Right ventricle myocardium inferior (tissue), 1 donor: ENCODE measurements at places on chromosomes 2 and 18.
A peak's percentile ranks its signal among the peaks of the same experiment; 100 is the strongest.

DNA sequence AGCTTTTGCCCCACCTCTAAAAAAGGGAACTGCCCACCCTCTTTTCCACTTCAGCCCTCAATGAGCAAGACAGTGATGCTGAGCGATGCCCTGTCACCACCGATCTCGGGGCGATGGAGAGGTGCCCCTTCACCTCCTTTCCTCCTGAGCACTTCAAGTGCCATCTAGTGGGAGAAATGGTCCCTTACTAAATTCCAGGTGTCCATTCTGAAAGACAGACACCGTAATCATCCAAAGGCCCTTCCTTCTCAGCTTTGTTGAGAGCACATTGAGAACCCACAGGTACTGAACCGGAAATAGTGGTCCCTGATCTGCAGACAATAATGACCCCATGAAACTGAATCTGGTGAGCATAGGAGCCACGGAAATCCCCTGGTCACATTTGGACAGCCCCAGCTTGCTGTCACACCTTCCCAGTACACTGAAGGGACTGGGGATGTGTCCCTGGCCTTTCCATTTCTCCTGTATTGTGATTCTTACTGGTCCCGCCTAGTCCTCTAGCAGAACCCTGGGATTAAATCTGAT lies 38.5 kb downstream of the KCTD18 start:
- DNase-seq = no peak

- DNase-seq = peak; percentile 63
These were observed 70.6 kb upstream of the ITGB6 start for GRCh38 chr2:160270571-160271113.

GRCh38 chr18:64142904-64143303 lies 6.0 kb downstream of the LINC00305 start:
- DNase-seq = no peak

GRCh38 chr2:9150568-9150900 lies 56.1 kb upstream of the ASAP2 start:
- DNase-seq = no peak

- DNase-seq = no peak
These were observed 75.8 kb downstream of the DGKD start for GRCh38 chr2:233430081-233430480.

DNA sequence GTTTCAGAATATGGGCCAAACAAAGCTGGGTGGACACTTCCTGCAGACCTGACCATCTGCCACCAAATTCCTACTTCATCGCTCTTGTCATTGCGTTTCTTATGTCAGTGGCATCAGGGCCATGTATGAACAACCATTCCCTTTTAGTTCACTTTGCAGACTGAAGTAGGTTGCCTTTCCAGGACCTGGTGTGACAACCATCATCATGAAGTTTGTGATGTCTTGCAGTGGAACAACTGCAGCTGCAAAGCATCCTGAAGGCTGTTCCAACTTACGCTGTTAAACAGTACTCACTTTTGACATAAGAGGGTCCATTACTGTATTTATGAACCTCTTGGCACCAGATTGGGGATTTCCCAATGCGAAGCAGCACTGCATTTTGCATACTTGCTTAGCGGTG lies 511.6 kb downstream of the ARHGAP15 start:
- DNase-seq = no peak

GRCh38 chr2:128547667-128548066 lies 229.0 kb upstream of the HS6ST1 start:
- DNase-seq = no peak

DNA sequence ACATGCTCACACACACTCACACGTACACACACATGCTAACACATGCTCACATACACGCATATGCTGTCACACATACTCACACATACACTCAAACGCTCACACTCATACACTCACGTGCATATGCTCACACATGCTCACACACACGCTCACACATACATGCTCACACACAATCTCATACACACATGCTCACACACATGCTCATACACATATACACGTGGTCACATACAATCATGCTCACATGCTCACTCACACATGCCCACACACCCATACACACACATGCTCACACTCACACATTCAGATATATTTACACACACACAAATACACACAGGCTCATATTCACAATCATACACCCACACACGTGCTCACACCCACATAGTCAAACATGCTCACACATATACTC lies 17.5 kb upstream of the SALL3 start:
- DNase-seq = no peak

GRCh38 chr2:179793238-179793637 lies 68.2 kb downstream of the ZNF385B start:
- DNase-seq = no peak

GRCh38 chr2:17935242-17935885 lies 56.9 kb downstream of the KCNS3 start:
- no peak for DNase-seq

DNA sequence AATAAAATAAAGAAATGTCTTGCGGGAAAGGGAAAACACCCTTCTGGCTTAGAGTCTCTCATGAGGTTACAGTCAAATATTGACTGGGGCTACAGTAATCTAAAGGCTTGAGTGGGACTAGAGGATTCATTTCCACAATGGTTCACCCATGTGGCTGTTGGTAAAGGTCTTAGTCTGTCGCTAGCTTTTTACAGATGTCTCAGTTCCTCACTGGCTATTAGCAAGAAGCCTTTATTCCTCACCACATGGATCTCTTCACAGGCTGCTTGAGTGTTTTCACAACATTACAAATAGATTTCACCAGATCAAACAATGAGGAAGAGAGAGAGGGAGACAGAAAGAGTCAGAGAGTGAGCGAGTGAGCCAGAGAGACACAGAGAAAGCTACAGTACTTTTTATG lies 8.3 kb upstream of the ZC3H15 start:
- no peak for DNase-seq

GRCh38 chr2:28164280-28164801 lies 228.3 kb upstream of the FOSL2 start:
- peak; percentile 57 for DNase-seq

GRCh38 chr2:234741976-234742375 lies 209.8 kb upstream of the SH3BP4 start:
- no peak for DNase-seq

DNA sequence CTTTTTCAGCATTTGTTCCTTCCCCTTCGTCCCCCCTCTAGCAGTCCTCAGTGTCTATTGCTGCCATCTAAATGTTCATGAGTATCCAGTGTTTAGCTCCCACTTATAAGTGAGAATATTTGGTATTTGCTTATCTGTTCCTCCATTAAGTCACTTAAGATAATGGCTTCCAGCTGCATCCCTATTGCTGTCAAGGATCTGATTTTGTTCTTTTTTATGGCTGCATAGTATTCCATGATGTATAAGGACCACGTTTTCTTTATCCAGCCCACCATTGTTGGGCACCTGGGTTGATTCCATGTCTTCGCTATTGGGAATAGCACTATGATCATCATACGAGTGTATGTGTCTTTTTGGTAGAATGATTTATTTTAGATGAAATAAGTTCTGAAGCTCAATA lies 166.9 kb upstream of the NCK2 start:
- DNase-seq = no peak

GRCh38 chr18:1018181-1018681 lies 113.6 kb downstream of the ADCYAP1 start:
- no peak for DNase-seq

- DNase-seq = no peak
These were observed 129.5 kb downstream of the RND3 start for GRCh38 chr2:150357770-150358467.

DNA sequence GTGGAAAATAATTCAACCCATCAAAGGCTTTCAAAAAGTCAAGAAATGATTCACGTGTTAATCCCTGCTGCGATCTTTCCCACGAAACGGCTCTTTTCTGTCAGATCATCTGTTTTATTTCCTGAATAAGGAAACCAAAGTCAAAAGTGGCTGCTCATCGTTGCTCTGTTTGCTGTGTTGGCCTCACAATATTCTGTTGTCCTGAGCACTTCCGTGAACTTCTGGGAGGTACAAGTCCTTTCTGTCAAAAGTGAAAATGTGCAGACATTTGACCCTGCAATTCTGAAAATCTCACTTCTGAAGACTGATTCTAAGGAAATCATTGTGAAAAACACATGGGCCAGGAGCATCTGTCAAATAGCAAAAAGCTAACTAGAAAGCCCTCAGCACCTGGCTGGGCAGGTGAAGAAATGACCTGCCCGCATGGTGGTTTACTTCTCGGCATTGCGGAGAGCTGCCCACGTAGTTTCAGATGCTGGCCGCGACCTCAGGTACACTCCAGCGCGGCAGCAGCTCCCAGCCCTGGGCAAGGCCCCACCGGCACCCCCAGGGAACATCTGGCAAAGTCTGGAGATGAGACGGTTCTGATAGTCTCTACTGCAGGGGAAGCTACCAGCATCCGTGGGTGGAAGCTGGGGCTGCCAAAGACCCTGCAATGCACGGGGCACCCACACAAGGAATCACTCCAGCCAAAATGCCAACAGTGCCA lies 31.9 kb upstream of the GPC1 start:
- DNase-seq = peak; percentile 21

GRCh38 chr2:81247648-81248047 lies 943.1 kb upstream of the LRRTM1 start:
- DNase-seq = no peak

- no peak for DNase-seq
These were observed 142.9 kb upstream of the FIGN start for GRCh38 chr2:163878718-163879117.

DNA sequence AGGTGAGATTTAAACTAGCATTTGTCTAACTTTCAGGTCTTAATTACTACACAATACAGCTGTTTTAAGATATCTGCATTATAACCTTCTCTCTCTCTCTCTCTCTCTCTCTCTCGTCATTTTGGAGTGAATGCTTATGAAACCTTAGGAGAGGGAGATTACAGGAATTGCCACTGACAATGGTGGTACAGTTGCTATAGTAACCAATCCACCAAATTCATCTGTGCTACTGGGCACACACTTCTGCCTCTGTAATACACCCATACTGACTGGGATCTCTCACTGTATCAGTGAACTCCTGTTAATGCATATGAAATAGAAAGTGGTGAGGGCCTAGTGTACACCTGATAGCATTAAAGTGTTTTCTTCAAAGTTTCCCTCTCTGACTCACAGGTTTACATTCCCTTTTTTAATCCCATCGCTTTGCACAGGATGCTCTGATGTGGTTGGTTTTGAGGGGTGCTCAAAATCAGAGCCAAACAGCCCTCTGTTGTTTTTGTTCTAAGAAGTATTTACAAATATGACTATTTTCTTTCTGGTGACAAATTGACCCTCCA lies 13.1 kb downstream of the KLHL14 start:
- no peak for DNase-seq

DNA sequence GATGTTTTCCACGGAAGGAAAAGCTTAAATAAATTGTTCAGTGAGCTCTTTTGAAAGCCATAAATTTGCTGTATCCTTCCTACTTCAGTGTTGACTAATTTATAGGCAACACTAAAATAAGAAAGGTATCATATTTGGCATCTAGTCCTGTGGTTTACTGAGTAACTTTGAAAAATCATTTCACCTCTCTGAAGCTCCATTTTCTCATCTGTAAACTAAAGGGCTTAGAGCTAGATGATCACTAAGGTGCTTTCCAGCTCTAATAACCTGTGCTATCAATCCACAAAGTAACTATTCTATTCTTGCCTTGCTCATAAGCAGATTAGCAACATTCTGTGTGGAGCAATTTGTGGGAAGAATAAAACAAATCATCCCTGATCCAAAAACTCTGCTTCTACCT lies 3.6 kb upstream of the MYOM1 start:
- no peak for DNase-seq

DNA sequence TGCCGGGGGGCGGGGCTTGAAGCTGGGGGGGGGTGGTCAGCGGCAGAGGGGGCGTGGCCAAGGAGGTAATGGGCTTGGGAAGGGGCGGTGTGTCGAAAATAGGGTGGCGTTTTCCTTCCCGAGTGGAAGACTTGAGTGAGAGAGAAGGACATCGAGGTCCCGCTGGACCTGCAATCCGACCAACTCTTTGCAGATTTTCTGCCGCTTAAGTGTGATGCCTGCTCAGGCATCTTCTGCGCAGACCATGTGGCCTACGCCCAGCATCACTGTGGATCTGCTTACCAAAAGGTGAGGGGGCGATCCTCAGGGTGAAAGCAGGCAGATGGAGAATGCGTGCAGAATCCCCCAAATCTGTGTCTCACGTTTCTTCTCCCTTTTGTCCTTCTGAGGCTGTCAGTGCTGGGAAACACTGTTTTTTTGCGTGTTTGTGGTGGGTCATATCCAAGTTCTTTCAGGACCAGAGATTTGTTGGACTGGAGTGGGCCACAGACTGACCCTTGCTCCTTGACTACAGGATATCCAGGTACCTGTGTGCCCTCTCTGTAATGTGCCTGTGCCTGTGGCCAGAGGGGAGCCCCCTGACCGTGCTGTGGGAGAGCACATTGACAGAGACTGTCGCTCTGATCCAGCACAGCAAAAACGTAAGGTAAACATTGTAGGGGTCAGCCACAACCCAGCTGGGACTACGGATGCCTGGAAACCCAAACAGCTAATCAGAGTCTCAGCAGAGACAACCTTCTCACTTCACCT lies 727 bp downstream of the ZFAND2B start:
- DNase-seq = no peak

- no peak for DNase-seq
These were observed 131.7 kb upstream of the CREB1 start for GRCh38 chr2:207397917-207398655.

GRCh38 chr18:4040391-4041092 lies 414.6 kb downstream of the DLGAP1 start:
- no peak for DNase-seq

GRCh38 chr2:172865422-172865821 lies 129.8 kb downstream of the RAPGEF4 start:
- DNase-seq = no peak

DNA sequence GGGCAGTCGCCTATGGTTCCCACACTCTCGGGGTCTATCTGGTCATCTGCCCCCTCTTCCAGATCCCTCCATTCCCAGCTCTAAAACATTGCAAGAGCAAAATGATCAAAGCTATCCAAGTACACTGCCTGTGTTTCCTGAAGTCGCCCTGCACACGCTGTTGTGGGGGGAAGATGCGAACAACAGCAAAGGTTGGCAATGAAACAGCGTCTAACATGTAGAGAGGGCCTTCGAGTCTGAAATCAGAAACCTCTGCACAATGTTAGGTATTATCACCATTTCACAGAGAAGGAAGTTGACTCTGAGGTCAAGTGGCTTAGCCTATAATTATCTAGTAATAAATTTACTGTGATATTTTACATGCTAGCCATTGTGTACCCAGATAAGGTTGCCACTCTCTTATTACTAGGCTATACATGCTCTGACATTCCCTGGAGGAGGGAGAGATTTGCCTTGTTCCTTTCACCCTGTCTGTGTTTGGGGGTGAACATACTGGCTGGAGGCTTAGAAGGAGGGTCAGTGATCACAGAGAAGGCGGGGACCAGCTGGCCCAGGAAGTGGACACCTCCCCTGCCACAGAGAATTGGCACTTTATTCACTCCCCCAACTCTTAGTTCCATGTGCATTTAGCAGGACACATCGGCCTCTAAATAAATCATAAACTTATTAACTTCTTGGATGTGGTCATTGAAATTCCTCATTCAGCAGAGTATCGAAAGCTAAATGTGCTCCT lies 36.8 kb downstream of the KCTD1 start:
- DNase-seq = no peak

DNA sequence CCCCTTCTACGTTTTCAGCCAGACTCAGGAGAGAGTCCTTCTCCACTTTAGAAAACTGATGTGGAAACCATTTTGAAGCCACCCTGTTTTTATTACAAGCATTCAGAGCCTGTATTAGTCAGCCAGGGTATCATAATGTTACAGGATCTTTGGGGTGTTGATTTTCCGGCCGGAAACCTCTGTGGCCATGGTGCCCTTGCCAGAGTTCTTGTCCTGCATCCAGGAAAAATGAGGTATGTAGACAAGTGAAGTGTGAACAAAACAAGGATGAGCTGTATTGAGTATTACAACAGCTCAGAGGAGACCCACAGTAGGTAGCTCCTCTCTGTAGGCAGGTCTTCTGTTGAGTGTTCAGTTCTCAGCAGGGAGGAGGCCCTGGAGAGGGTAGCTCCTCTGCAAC lies 241.0 kb upstream of the COPS8 start:
- DNase-seq = no peak
